ENCODE measurements at places on chromosomes 1 and 21.
A peak's percentile ranks its signal among the peaks of the same experiment; 100 is the strongest.

DNA sequence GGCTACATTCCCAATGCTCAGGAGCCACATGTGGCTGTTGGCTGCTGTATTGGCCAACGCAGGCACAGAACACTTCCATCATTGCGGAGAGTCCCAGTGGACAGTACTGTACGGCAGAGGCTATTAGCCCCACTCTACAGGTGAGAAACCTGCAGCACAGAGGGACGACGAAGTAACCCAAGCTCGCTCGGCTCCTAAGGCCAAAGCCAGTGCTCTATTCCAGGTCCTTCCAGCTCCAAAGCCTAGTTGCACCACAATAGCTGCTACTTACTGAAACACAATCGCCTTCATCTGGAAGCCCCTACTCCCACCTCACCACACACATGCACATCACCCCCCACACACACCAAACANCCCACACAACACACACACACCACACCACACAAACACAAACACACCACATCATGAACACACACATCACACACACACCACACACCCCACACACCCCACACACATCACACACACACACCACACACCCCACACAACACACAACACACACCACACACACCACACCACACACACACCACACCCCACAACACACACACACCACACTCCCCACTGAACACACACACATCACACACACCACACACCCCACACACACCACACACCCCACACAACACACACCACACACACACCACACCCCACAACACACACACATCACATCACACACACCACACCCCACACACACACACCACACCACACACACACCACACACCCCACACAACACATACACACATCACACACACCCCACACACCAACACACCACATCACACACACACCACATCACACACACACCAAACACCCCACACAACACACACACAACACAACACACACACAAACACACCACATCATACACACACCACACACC is 3.2 kb downstream of the LYPD8 start:
- DNase-seq: no peak

DNA sequence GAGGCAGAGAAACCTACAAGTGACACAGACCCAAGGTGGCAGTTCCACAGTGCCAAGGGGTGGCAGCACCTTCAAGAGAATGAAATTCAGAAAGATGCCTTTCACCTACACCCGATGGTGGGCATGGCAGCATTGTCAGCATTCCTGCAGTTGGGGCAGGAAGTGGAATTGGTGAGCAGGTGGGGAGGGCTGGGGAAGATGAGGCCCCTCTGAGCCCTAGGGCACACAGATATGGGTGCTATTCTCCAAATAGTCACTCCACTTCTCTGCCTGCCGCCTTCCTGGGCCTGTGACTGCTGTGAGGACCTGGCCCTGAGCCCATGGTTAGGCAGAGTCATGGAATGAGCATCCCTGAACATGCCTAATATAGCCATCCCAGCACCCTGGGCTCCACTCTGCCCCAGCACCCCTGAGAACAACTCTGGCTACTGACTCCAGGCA is 8.3 kb downstream of the SHISA4 start:
- no peak for DNase-seq

DNA sequence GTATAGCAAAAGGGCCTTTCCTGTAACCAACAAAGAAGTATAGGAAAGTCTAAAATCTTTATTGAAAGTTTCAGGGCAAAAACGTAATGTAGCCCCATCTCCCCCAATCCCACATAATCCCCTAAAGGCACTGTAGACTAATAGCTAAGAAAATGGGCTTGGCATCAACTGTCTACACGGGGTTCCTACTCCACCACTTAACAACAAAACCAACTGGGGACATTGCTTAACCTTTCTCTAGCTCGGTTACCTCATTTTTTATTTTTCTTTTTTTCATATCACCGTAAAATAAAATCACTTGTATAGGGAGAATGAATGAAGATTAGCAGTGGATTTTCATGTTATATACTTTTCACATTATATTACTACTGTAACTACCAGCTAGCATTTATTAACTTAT is 12.3 kb downstream of the MACF1 start:
- DNase-seq: no peak

GRCh38 chr1:53037159-53037558 is 24.9 kb upstream of the PODN start:
- DNase-seq: no peak

DNA sequence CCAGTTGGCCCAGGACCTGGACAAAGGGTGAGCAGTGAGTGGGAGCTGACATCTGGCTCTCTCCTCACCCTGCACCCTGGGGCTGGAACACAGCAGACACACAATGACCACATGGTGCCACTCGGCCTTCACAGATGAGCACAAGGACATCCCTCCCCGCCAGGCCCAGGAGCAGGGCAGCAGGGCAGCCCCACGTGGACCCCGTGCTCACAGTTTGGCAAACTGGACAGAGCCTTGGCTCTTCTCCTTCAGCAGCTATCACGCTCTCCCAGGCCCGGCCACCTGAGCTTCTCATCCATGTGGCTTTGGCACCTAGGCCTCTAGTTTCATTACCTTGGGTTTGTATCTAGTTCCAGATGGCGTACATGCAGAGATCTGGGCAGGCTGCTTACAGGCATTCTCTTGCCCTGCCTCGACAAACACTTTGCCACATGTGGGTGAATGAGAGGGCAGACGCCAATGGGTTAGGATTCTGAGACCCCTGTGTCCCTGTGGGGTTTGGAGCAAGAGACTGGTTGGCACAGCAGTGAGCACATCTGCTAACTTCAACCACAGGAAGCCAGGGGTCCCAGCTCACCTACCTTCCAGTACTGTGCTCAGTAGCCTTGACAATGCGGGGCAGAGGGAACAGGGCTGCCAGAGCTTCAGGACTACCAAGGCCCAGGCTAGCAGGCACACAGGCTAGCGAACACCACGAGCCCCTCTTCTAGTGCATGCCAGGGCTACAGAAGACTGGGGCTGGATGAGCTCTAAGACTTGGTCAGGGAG is 3.4 kb upstream of the PTPRF start:
- no peak for DNase-seq

- DNase-seq: no peak
Measured at GRCh38 chr1:7533006-7533405, 238.1 kb upstream of the VAMP3 start.

- DNase-seq: no peak
Measured at GRCh38 chr1:238340989-238341388, 450.3 kb upstream of the ZP4 start.

DNA sequence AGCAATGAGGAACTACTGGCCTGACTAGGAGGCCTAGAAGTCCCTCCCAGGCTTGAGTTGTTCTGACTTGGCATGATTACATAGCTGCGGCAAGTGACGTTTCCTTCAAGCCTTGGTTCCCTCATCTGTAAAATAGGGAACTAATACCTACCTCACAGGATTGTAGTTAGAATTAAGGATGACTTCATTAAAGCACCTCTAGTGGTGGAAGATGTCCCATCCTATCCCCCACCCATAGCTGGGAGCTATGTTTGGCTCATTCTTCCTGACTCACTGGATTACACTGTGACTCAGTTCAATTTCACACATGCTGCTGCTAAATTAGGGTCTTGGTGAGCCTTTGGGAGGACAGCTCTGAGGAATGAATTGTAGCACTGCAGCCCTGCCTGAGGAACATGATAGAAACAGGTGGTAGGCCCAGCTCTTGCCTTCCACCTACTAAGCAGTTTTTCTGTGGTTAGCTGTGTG is 6.0 kb upstream of the SHISA4 start:
- DNase-seq: no peak

GRCh38 chr1:59266180-59266926 is 30.5 kb upstream of the FGGY start:
- DNase-seq: no peak

DNA sequence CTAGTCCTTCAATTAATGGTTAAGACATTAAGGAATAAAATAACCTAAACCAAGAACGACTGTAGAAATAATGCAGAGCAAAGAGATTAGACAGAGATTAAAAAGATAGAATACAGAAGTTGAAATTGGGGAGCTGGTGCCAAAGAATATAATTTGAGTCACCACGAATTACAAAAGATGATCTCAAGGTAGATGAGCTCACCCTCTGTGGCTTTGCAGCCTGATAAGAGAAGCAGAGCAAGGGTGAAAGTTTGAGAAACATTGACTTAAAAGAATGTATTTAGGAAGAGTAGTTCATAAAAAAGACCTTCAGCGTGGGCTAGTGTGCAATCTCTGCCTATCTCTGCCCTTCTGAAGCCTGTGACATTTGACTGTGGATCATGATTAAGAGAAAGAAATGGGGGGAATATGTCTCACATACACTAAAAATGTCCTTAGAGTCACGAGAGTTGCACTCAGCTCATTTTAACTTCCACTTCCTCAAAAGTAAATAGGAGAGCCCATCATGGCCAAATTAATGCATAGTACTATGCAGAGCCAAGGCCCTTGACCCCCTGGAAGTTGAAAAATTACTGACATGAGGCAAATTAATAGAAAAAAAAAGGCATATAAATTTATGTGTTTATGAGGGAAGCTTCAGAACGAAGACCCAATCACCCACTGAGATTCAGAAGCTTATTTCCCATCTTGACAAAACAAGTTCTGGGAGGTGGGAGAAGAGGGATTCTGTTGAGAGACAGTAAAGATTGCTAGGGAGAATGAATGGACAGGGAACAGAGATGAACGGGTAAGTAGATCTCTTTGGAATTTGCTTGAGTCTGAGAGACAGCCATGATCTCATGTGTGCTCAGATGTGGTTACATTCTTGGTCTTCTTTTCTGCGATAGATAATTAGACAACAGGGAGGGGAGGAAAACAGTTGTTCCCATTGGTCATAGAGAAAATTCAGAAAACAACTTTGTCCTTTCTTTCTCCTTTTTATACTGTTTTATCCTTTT is 395.4 kb upstream of the LRRC7 start:
- no peak for DNase-seq

DNA sequence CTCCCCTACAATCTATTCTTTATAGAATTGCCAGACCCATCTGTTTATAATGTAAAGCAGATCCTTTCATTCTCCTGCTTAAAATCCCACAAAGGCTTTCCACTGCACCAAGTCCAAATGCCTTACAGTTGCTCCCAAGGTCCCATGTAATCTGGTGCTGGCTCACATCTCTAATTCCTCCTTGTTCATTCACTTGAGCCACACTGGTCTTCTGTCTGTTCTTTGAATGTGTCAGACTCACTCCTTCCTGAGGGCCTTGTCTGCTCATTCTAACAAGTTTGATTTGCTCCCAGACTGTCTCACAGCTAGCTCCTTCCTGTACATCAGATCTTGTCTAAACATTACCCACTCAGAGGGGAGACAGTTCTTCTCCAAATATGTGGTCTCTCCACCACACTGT is 38.9 kb downstream of the ALG14 start:
- no peak for DNase-seq

- DNase-seq: no peak
Measured at GRCh38 chr1:33696962-33697361, 166.9 kb upstream of the HMGB4 start.

DNA sequence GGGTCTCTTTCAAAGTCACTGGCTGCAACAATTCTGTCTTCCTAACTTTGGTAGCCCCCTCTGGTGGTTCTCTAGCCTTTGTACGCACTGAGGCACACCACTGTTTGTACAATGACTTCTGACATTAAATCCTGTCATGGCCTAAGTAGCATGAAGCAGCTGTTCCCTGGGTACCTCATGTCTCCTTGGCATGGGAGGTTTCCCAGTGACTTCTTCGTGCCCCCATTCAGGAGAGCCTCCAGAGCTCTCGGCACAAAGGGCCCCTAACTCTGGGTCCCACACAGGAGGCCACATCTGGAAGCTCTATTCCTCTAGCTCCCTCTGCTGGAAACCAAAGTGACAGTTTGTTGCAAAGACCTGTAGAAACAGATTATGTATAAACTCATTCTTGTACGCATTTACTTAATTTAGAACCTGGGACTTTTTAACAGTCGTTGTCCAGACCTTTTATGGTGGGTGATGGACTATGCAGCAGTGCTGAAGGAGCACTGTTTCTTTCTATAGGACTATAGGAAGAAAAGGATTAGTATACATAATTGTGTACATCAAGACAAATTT is 13.4 kb downstream of the SWT1 start:
- peak; percentile 0 for DNase-seq

DNA sequence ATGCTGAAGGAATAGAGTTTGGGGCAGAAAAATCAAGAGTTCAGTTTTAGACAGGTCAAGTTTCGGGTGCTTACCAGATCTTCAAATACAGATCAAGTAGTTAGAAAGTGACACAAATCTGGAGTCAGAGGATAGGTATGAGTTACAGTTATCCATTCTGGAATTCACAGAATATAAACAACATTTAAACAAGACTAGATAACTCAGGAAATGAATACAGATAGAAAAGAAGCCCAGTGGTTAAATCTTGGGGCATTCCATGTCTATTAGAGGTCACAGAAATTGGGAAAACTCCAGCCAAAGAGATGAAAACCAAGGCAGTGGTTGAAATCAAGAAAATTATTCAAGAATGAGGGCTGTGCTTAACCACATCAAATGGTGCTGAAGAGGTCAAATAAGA is 187.0 kb upstream of the HP1BP3 start:
- no peak for DNase-seq

DNA sequence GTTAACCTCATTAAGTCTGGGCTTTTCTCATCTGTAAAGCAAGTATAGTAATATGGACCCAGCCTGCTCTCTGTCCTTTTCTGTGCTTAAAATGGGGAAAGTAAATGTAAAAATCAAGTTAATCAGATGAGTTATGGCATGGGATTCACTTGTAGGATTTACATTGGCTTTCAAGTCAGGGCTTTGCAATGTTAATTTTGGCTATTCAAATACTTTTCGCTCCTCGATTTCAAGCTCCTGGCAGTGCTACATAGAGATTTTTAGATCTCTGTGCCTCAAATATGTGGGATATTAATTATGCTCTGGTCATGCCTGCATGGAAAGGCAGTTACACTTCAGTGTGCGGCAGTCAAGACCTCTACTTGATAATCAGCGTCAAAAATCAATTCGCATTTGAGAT is 709.8 kb downstream of the LTN1 start:
- DNase-seq: no peak

DNA sequence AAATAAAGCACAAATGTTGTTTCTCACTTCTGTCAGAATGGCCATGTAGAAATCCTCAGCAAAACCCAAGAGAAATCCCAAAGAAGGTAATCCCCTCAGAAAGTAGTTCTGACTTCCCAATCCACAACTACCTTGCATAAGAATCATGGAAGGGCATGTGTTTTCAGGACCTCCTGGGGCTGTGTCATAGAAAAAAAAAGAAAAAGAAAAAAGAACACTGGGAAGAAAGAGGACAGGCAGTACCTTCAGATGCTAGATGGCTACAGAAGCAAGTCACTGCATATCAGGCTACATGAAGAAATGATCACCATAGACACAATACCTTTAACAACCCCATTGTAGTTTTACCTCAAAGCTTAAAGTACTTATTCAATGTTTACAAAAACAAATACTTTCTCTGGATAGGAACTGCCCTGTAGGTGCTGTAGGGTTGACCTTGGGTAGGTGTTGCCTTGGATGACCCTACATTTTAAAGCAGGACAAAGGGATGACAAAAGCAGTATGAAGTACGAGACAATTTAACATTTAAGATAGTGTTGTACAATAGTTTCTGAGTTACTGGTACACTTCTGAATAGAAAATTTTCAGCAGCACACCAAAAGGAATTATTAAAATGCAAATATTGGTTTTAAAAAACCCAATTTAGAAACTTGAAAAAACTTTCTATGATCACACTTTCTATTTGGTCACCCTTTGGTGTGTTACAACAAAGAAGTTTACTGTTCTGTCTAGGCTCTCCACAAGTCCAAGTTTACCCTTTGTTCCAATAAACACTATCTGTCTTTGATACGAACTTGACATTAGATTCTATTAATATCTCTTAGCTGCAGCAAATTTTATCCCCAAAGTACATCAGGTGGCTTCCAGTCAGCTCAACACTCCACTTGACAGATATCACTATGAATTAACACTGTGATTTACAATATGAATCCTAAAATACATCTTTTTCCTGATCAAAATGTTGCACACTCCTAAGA is 5.0 kb downstream of the TRIT1 start:
- DNase-seq: no peak
